ENCODE measurements at places on chromosomes 2 and 18.
A peak's percentile ranks its signal among the peaks of the same experiment; 100 is the strongest.

GRCh38 chr2:12340164-12340563, 376.6 kb upstream of the TRIB2 start:
- no peak for DNase-seq

GRCh38 chr2:446303-446874, 158.5 kb upstream of the ALKAL2 start:
- no peak for DNase-seq

GRCh38 chr2:70639841-70640436, 86.3 kb upstream of the TGFA start:
- DNase-seq, result no peak

DNA sequence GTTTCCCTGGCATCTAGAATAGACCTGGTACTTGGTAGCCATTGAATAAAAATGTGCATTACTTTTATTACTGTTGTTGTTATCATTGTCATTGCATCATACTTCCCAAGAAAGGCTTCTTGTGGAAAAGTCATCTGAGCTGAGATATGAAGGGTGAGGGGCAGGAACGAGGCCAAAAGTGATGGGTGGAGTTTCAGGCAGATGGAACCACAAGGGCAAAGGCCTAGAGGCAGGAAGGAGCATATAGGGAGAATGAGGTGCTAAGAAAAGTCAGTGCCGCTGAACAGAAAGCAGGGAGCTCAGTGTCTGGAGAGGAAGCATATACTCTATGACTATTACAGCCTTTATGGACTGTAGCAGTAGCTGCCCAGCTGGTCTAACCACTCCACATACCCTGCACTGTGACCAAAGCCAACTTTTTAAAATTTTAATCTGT, 219.3 kb downstream of the SPP2 start:
- DNase-seq, result no peak

DNA sequence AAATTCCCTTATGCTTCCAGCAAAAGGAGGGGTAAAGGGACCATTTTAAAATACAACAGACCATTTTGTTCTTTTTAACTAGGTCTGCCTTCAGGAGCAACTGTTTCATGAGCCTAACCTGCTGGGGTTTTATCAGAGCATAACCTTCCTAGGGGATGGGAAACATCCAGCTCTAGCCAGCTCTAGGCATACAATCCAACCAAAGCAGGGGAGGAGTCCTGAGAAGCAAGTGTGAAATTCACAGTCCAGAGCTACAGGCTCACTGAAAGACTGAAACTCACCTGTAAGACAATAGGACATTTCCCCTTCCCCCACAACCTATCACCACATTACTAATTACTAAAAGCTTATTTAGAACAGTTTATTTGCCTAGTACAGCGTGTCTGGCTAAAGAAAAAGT, 1296.6 kb upstream of the DDX18 start:
- no peak for DNase-seq

- DNase-seq, result no peak
Observed at GRCh38 chr18:11322716-11323115, 173.3 kb upstream of the PIEZO2 start.

DNA sequence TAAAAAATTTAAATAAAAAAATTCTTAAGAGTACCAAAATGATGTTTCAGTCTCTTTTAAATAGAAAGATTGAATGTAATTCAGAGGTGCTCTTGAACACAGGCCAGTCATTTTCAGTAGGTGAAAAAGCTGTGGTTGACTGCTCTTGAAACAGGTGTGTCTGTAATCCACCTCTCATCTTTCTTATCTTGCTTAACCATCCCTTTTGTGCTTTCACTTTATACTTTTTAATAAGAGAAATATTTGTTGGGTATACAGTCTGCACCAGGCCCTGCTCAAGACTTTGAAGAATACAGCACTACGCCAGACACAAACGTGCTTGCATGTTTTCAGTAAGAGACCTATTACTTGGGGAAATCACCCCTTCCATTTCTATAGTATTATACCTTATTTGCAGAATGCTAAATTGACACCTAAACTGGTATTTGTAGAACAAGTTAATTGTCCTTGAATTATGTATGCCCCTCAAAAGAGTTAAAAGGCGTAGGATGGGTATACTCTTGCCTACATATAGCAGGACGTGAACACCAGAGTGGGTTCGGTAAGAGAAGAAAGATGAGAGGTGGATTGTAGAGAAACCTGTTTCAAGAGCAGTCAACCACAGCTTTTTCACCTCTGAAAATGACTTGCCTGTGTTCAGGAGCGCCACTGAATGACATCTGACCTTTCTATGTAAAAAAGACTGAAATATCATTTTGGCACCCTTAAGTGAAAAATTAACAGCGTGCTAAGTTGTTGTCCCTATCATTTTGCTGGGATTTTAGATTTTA, 4.0 kb upstream of the RTN4 start:
- DNase-seq, result no peak

DNA sequence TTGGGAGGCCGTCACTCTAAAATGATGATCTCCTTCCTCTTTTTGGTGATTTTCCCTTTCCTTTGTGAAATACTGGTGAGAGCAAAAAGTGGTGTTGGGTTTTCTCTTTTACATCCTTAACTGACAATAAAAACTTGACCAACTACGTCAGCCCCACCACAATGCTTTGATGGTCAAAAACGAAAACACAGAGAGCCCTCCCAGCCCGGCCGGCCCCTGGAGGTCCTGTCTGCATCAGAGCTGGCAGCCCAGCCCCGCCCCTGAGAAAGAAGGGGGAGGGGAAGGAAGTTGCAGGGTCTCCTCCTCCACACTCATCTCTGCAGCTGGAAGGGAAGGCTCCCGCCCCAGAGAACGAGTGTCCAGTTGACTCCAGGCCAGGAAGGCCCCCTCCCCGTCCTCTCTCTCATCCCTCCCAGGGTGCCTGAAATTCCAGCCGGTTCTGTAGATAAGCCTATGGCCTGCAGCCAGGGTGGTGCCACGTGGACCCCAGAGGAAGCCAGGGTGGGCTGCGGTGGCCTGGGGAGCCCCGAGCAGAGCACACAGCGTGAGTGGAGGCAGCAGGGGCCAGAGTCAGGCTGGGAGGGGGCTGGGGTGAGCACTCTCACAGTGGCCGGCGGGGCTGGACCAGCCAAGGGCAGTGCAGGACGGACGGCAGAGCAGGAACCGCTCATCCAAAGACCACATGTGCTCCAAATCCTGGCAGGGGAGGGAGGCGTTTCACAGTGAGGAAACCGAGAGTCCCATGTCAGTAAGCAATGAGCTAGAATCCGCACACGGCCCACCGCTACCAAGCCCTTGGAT, 19.8 kb downstream of the BIN1 start:
- no peak for DNase-seq

GRCh38 chr2:38106405-38107094, 30.6 kb upstream of the CYP1B1 start:
- DNase-seq, result no peak

DNA sequence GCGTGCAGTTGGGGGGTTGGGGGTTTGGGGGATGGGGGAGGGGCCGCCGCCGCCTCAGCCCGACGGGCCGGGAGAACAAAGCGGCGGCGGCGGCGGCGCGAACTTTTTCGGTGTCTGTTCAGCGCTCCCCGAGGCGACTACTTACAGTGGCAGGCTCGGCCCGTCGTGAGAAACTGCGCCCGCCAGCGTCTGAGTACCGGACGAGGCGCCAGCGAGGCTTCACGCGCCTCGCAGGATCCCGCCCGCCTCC, 172 bp downstream of the PRKD3 start:
- no peak for DNase-seq

DNA sequence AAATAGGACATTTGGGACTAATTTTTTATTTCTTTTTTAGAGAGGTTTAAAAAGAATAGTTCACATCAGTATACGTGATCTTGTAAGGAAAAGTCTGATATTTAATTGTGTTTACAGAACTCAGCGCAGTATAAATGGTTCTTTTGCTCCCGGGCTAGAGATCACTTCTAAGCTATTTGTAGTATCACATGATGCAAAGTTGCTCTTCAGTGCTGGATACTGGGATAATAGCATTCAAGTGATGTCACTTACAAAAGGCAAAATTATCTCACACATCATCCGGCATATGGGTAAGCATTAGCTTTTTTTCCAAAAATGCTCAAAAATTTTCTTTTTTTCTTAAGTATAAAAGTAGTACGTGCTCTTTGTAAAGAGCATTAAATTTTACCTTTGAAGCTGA, 37.4 kb upstream of the CYP20A1 start:
- no peak for DNase-seq

GRCh38 chr2:218263817-218264641, 3.2 kb downstream of the GPBAR1 start:
- DNase-seq, result no peak

GRCh38 chr18:45408218-45408617, 207.1 kb upstream of the SLC14A2 start:
- no peak for DNase-seq

GRCh38 chr2:186135686-186136085, 350.4 kb upstream of the ZC3H15 start:
- no peak for DNase-seq

GRCh38 chr2:224449212-224450147, 47.6 kb upstream of the FAM124B start:
- peak; percentile 4 for DNase-seq

- DNase-seq, result no peak
Observed at GRCh38 chr2:38512211-38512610, 90.5 kb downstream of the HNRNPLL start.

DNA sequence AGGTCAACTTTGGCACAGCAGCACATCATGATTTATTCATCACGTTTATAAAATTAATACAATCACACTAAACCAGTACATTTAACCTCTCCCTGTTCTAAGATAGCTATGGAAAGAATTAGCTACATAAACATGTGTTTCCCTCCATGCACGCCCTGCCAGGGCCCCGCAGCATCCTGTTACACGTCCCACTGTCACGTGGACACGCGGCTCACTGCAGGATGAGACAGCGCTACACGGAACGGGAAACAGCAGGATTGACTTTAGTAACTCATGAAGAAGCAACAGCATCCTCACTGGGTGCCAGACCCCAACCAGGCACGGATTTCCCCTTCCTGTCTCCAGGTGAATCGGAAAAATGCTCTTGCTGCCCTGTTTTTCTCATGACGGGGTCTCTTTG, 30.9 kb upstream of the SALL3 start:
- no peak for DNase-seq

DNA sequence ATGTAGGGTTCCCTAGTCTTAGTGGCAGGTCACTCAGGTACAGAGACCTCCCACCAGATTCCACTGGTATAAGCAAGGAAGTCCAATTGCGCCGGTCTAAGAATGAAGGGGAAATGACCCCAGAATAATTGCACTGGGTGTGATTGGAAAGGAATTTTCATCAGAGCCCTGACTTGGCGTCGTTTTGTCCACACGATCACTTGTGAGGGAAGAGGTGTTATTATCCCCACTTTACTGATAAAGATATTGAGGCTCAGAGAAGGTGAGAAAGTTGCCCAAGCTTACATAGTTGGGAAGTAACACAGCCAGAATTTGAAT, 61.5 kb downstream of the CIB4 start:
- no peak for DNase-seq

DNA sequence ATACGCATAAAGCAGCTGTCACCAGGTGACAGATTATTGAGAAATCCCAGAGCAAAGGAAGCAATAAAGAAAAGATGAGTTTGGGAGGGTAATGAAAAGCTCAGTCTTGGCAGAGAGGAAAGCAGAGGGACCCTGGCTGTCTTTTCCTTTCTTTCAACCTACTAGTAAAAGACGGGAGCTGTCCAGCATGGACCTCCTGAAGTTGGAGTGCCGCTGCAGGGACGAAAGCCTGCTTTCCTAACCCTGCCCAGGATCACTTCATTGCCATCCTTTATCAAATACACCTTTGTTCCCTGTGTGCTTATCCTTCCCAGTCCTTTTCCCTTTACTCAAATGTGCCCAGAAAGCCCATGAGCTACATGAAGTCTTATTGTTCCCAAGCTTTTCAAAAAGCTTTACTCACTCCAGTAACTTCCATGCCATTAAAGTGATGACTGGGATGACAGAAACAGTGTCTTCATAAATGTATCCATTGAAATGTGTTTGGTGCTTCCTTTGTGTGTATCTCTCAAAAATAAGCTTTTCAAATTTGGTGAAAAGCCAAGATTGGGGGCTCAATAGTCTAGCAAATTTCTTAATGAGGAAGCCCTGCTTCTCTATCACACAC, 3.7 kb upstream of the SPR start:
- no peak for DNase-seq

DNA sequence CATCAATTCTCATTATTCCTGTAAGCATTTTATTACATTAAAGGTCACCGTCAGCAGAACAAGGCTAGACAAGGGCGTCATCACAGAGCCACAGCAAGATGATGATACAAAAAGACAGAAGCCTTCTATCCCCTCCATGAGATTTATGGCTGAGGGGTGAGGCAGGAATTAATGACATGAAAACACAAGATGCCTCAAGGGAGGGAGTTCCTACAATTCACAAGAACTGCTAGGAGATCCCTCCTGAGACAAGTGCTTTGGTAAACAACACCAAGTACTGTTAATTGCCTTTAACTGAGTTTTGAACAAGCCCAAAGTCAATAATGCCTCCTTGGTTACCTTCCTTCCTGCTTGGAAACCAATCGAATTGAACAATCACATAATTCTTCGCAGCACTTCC, 14.1 kb downstream of the ADD2 start:
- no peak for DNase-seq

DNA sequence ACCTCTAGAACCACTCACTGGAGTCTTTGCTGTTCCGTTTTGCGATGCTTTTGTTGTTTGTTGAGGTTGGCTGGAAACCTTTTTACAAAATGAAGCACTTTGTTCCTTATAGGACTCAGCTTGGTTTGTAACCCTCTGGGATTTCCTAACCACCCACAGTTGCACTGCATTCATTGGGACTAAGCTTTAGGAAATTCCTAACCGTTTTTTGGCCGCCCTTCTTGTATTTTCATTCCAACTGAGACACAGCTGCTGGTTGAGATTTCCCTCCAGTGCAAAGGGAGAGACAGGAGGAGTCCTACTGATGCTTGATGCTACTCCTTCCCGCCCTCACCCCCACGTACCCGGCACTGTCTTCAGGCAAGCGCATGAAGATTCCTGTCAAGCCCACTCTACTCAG, 6.1 kb upstream of the DIPK1C start:
- no peak for DNase-seq

GRCh38 chr2:151770995-151771394, 36.7 kb upstream of the NEB start:
- no peak for DNase-seq

DNA sequence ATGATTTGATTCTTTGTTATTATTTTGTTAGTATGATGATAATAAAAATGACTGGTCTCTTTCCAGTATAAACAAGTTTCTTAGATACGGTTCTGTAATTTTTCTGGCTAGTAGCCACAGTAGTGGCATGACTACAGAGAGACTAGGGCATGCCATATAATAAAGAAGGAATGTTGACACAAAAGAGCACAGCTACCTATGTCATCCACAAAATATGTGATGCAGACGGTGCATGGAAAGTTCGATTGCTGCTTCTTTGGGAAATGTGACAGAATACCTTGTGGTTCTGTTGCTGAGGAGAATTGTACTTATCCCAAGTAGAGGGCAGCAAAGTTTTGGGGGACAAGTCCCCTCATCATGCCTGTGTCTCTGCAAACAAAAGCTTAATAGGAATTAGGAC, 26.1 kb upstream of the SETBP1 start:
- DNase-seq, result no peak

GRCh38 chr2:141021611-141022010, 1109.2 kb downstream of the LRP1B start:
- DNase-seq, result no peak

GRCh38 chr2:181684454-181685149, 4.3 kb upstream of the NEUROD1 start:
- DNase-seq, result no peak
